ENCODE measurements at places on chromosomes 6 and 20. TPM values are rescaled to one million over a fixed set of nuclear protein-coding genes. Genes with fewer than 3 reads are reported as not detected.

NAA20 gene
- total RNA-seq: 89.5 TPM

CHRNA4 gene
- total RNA-seq: not detected

TINAG gene
- not detected for total RNA-seq

TGM3 gene
- not detected for total RNA-seq

BANF2 gene
- total RNA-seq: not detected

ADGRF4 gene
- 0.05 TPM for total RNA-seq

FUCA2 gene
- total RNA-seq: 44.7 TPM

ADTRP gene
- not detected for total RNA-seq

GMPR gene
- 102 TPM for total RNA-seq

STK38 gene
- total RNA-seq: 8.4 TPM

TGM2 gene
- 5.6 TPM for total RNA-seq

SLC22A3 gene
- total RNA-seq: not detected

ANGPT4 gene
- not detected for total RNA-seq

FAM83C gene
- total RNA-seq: not detected

TUBB1 gene
- not detected for total RNA-seq

SCUBE3 gene
- total RNA-seq: 0.80 TPM

ARMH2 gene
- total RNA-seq: not detected

TMEM217 gene
- total RNA-seq: 0.11 TPM

FILIP1 gene
- total RNA-seq: 0.03 TPM

KCNK5 gene
- total RNA-seq: 0.32 TPM

NINL gene
- total RNA-seq: 5.0 TPM

SIGLEC1 gene
- not detected for total RNA-seq

BPI gene
- not detected for total RNA-seq

IMPG1 gene
- total RNA-seq: not detected

EYA2 gene
- not detected for total RNA-seq

Measured in SK-MEL-5 (cell line).